ENCODE measurements at places on chromosomes 6 and 20.

- no peak for DNase-seq
Measured at GRCh38 chr20:50670126-50670862, 21.0 kb downstream of the RIPOR3 start.

- DNase-seq: no peak
Measured at GRCh38 chr6:81944661-81945060, 192.2 kb upstream of the TENT5A start.

DNA sequence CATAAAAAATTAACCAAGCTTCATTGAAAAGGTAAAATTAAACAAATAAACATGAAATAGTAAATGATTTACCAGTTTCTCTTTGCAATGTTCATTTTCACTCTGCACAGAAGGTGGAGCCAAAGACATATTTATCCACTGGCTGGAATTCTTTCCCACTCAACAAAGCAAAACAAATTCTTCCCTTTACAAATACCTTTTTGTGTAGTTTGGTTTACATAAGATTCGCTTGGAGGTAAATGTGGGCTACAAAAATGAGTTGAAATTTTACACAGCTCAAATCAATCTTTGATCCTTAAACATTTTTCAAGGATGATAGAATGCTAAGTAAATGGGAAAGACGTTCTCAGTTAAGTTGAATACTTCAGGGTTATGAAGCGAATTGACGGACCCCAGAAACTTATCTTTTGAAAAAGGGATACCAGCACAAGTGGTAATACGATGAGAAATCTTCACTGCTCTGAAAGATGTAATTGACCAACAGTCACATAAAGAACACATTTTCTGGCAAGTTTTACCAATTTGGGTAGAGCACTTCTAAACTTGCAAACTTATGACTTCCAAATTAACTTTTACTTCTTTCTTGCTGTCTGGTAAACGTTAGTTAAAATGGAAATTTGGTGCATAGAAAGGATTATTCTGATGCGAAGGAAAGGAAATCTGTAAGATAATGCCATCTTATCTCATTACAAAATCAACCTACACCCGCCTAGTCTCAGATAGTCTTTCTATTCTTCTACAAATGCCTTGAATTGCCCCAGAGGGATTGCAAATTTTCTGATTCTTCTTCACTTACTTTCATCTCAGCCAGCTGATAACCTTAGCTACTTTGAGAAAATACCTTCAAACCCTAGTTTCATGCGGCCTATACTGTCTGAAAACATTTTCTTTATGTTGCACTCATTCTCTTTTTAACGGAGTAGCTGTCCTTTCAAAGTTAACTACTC is 4.7 kb upstream of the GJA1 start:
- no peak for DNase-seq

DNA sequence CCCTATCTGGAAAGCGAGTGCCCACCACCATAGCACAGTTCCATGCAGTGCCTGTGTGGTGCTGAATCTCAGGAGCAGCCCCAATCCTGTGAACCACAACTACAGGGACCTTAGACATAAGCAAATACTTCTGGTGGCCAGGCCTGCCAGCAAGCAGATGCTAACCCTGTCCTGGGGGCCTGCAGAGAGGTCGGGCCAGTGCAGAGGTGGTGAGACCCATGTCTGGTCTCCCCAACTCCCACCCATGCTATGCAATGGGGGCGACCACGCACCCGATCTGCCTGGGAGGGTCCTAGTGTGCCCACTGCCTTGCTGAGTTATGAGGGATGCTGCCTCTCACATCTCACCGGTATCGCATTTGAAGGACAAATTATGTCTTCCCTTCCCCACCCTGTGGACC is 151.6 kb upstream of the ZNF337 start:
- no peak for DNase-seq

DNA sequence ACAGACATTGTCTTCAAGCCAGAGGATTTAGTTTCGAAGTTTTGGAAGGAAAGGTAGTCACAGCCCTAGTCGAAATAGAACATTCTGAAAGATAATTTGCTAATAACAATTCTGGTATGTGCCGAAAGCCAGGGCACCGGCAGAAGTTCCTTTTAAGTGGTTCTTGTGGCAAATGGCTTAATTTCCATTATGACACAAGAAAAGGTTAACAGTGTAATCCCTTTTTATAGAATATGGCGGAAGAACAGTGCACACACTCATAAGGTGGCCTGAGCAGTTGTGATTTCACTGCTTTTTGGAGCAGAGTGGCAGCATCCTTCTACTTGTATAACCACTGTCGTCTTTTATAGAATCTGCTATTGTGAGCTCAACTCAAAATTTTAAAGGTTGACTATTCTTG is 152.4 kb downstream of the SASH1 start:
- DNase-seq: no peak

GRCh38 chr6:126716826-126717509 is 377.1 kb downstream of the CENPW start:
- no peak for DNase-seq

DNA sequence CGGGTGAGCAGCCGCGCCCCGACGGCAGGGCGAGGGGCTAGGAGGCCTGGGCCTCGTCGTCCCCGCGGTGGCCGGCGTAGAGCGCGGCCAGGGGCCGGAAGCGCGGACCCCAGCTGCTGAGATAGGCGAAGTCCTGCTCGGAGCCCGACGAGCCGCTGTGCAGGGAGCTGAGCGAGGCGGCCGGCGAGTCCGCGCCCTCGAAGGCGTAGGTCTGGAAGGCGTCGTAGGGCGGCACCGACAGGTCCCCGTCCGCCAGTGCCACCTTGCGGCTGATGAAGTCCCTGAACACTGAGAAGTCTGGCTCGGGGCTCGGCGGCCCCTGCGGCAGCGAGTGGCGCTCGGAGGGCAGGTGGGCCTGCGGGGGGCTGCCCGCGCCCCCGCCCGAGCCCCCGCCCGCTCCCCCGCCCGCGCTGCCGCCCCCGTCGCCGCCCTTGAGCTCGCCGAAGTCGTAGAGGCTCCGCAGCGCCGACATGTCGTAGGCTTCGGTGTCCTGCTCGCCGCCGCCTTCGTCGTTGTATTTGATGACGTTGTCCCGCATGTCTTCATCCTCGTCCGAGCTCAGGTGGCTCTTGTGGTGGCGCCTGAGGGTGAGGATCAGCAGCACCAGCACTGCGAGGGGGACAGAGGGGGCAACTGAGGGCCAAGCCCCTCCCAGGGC is 56.5 kb downstream of the CD40 start:
- DNase-seq: peak; percentile 80

GRCh38 chr6:36743032-36743431 is 45.4 kb downstream of the RAB44 start:
- no peak for DNase-seq
